ENCODE measurements at places on chromosomes 12 and 14.

DNA sequence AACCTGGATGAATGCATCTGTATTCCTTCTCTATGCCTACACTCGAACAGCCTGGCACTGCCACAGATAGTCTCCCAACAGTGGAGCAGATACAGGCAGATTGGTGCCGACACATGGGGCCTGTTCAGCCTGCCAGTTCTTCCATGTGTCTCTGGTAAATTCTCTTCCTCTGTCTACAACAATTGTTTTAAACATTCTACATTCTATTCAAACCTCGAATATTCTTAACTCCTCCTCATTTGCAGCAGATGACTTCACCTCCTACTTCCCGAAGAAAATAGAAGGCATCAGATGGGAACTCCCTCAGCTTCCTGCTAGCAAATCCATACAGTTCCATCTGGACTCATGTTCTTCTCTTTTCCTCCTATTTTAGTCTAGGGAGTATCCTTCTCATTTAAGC lies 43.1 kb upstream of the OTOGL start:
- DNase-seq, result no peak

- DNase-seq, result no peak
Measured at GRCh38 chr14:89201645-89202044, 215.4 kb downstream of the FOXN3 start.

- no peak for DNase-seq
Measured at GRCh38 chr12:53195516-53196420, 11.3 kb downstream of the ITGB7 start.

- DNase-seq, result no peak
Measured at GRCh38 chr14:90627478-90627877, 188.8 kb downstream of the TTC7B start.

DNA sequence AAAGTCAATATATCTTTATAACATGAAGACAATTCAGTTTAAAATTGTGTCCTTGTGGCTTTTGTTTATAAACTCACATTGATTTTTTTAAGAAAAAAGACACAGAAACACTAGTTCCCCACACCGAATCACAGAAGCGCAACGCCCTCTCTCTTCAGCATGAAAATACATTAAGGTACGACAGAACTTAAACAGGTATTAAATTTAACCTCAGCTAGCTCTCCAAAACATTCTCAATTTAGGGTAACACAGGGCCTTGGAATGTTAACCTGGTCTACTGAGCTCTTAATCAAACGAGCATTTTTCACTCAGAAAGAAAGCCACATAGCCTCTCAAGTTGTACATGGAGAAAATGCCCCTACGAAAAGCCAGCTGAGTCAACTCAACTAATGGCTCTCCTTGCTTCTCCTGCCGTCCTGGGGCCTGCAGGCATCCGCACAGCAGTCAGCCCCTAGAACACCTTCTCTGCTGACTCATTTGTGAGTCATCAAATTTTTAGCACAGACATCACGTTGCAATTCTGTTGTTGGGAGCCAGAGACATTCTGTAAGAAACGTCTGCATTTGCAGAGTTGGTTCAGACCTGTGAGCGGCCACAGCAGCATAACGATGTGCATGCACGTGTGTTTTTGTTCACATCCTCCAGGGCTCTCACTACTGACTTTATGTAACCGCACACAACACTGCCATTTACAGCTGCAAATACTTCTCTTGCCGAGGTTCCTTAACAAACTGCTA lies 141.6 kb downstream of the ITPR2 start:
- DNase-seq, result no peak

DNA sequence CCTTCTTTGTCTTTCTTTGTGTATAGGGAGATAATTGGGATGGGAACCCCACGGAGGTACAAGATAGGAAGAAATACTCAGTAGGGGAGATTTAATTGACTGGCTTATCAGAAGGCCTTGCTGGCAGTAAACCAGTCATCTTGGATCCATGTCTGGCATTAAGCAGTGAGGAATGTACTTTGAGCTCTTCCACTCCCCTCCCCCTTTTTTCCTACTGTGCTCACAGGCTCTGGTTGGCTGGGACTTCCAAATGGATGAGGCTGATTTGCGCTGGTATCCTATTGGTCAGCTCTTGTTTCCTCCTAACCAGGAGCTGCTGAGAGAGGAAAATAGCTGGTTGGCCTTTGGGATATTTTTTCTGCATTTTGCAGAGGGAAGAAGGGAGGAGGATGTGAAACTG lies 24.7 kb downstream of the NGDN start:
- DNase-seq, result no peak

- DNase-seq, result no peak
Measured at GRCh38 chr12:13071305-13072280, 27.4 kb downstream of the FAM234B start.

DNA sequence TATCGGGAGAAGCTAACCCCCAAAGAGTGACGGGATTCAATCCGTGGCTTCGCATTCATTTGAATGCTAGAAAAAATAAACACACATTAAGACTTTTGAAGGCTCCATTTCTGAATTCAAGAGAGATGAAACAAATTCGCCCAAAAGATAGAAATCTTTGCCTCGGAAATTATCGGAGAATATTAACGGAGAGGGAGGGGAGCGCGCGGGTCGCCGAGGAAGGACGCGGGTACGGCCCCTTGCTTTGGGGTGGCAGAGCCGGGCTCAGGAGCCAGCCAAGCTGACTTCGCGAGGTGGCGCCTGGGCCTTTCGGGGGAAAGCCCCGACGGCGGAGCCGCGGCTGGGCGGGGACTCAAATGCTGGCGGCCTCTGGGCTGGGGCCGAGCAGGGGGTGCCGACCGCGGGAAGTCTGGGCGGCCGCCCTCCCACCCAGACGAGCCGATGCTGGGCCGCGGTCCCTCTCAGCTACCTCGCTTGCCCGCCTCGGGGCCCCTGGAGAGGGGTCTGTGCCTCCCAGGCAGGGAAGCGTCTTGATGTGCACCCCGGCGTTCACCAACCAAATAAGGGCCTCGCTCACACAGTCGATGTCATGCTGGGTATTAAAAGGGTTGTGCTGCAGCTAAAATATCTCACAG lies 14.7 kb downstream of the NKX2-1 start:
- no peak for DNase-seq

GRCh38 chr14:65210118-65210821 lies 108.0 kb upstream of the MAX start:
- DNase-seq, result no peak

DNA sequence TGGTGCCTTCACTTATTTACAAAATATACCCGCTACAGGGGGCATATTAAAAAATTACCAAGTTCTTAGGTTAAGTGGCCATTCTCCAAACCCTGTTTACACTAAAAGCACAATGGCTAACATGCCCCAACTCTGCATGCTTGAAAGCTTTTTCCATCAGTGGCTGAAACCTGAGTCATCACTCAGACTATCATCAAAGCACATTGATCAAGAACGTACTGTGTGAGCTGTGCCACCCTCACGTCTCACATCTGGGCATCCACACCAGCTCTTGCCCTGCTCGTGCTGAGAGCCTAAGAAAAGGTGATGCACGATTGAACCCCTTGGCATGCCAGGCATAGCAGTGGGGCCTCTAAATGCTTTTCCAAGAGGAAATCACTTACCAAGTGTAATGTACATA lies 13.2 kb downstream of the AQP6 start:
- no peak for DNase-seq

- no peak for DNase-seq
Measured at GRCh38 chr12:39352471-39353017, 90.4 kb downstream of the KIF21A start.

GRCh38 chr12:8590842-8591545 lies 21.7 kb downstream of the AICDA start:
- DNase-seq, result no peak

- no peak for DNase-seq
Measured at GRCh38 chr12:121718653-121719239, 6.2 kb downstream of the TMEM120B start.

DNA sequence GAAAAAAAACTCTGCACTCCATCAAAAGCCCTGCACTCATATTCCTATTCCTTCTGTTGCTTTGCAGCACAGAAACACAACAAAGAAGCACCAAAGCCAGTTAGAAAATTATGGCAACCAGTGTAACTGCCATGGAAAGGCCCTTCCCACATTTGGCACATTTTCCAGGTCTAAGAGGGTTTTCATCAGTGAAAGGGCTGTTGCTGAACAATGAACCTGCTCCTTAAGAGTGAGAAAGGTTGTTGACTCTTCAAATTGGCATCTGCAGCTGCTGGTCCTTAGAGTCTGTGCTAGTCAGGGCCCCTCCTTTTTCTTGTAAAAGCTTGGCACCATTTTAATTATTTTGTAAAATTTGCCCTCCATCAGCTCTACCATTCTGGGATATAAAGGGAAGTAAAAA lies 378.7 kb upstream of the KITLG start:
- no peak for DNase-seq

DNA sequence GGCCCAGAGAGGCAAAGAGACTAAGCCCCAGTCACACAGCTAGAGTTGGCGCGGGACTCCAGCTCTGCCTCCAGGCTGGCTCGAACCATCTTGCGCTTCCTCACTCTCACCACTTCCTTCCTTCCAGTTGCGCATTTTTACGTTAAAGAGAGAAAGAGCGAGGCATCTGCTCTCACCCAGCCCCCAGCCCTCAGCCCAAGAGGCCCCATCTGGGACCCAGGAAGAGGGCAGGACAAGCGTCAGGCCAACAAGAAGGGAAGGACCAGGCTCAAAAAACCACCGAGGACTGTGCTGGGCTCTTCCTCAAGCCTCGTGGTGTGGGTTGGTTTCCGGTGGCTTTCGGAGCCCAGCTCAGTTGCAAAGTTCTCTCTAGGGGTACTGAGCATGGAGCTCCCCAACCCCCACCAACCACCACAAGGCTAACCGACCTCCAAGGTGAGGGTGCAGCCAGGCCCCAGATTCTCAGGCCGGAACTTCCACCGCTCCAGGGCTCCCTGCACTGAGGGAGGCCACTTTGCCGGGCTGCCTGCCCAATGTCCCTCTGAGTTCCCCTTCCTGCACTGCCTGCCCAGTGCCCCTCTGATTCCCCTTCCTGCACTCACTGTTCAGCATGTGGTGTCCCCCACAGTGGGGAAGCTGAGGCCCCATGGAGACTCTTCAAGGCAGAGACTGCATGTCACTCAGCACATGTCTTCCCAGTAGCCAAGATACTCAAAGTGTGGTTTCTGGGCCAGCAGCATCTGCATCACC lies 35.9 kb downstream of the TESC start:
- no peak for DNase-seq

DNA sequence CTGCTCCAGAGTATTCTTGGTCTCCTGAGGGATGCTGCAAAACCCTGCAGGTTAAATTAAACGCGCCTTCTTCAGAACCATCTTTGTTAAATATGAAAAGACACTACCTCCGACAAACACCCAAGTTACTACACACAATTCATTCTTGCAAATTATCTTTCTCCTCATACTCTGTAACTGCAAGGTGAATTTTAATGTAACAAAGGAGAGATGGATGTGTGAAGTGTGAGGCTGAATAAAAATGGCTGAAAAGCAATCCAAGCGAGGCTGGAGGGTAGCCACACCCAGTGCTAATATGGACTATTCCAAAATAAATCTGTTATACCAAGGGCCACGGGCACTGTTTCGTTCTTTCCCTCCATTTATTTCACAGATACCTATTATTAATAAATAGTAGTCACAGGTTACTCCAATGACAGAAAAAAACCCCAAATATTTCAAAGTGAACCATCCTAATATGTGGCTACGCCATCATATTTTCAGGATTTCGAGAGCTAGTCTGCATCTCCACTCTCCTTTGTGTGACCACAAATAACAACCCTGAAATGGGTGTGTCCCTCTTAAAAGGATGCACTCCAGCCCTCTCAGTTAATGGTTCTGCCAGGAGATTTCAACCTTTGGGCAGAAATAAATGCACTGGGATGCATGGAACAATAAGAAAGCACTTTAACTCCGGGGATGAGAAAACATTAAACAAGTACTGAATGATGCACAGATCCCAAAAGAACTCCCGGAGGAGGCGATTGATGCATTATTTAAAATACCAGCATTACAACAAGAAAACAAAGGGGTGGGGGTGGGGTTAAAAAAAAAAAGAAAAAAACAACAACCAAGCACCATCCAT lies 53.1 kb upstream of the CCDC175 start:
- DNase-seq, result no peak

DNA sequence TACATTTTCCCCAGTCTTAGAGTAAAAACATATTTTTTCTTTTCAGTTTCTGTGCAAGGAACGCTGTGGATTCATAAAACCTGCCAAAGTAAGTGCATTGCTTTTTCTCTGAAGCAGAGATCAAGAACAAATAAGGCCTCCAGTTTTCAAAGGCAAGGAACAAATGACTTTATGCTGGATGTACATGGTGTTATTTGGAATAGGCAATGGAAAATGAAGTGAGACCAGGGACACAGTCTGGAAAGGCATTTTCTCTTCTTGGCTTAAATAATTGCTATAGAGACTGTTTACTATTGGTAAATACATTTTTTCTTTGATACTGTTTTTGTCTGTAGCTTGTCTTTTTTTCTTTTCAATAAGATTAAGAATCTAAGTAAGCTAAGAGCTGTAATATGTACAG lies 725.9 kb upstream of the MDGA2 start:
- DNase-seq, result no peak

DNA sequence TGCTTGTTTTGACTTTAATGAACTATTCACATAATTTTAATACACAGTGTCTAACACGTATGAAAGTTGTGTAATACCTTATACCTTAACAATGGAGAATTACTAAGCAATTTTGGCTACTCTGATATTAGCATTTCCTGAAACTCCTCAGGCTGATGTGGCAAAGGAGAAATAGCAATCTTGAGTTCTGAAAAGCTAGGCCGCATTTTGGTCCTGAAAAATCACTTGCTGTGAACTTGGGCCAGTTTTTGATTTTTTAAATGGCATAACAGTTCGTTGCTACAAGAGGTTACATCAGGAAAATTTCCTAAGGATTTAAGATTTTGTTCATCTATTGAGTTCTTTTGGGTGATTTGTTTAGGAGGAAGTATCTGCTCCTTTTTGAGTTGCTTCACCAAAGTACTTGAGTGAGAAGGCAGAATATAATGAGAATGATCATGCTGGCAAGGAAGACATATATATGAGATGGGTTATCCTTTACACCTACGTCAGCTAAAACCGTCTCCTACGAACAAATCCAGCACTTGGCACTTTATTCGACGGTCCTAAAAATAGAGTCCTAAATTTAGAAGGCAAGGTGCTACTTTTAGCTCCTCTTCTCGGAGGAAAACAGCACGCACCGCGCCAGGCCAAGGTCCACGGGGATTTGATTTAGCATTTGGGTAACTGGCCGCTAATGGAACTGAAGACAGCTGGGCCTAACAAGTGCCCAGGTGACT lies 32.2 kb downstream of the MIA2 start:
- no peak for DNase-seq

- DNase-seq, result no peak
Measured at GRCh38 chr12:43964961-43965360, 129.1 kb downstream of the TMEM117 start.

Measured in stimulated activated CD4-positive, alpha-beta T cell treated with anti-CD3 and anti-CD28 coated beads, TNF-alpha, amount 100 ng/mL, for 1 hour (primary cell).